ENCODE measurements at places on chromosomes 5 and 9.
A peak's percentile ranks its signal among the peaks of the same experiment; 100 is the strongest.

DNA sequence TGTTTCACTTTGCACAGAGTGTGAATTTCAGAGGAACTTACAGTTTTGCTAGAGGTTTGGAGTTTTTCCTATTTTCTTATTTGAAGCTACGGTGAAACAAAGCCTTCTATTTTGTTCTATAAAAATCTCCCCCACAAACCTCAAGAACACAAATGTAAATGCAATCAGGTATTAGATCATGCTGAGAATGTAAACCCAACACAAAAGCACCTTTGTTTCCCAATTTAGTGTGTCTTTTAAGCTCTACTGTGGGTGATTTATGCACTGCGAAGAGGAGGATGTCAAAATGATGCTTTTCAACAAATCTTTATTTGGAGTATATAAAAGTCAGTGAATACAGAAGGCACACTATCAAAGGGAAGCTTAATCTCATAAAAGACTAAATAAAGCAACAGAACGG lies 4.3 kb upstream of the DRD1 start:
- no peak for DNase-seq

- no peak for DNase-seq
Measured at GRCh38 chr9:135879237-135879601, 28.1 kb downstream of the CAMSAP1 start.

DNA sequence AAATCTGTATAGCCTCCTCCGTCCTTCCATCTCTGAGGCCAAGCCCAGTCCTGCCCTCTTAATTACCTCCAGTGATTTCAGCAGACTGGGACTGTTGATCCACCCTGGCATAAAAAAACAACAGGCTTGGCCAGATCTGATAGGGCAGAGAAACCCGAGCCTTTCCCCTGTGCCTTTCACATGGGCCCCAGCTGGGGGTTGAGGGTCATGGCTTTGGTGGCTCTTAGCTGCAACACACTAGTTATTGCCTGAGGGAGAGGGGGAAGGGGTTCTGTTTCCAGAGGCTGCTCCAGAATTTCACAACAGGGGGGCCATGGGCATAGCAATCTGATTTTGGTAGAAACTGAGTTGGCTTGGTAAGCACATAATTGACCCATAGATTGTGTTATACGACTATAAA lies 21.2 kb upstream of the PANK3 start:
- no peak for DNase-seq

- DNase-seq: no peak
Measured at GRCh38 chr9:123049589-123050222, 16.2 kb downstream of the GPR21 start.

GRCh38 chr5:142605611-142606010 lies 80.3 kb downstream of the FGF1 start:
- DNase-seq: no peak

DNA sequence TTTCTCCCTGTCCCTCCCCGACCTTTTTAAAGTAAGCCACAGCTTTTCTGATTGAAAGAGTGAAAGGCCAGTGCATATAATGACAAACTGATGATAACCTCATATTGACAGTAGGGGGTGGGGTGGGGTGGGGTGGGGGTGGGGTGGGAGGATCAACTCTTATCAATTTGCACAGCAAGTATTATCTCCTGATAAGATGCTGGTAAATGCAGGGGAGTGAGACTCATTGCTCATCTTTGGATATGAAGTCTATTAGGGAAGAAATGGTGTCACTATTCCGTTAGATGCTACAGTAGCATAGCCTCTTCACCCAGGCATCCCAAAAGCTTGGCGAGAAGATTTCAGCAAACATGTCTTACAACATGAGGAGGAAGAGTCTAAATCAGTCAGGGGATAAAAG lies 38.9 kb upstream of the HMGCS1 start:
- DNase-seq: no peak

DNA sequence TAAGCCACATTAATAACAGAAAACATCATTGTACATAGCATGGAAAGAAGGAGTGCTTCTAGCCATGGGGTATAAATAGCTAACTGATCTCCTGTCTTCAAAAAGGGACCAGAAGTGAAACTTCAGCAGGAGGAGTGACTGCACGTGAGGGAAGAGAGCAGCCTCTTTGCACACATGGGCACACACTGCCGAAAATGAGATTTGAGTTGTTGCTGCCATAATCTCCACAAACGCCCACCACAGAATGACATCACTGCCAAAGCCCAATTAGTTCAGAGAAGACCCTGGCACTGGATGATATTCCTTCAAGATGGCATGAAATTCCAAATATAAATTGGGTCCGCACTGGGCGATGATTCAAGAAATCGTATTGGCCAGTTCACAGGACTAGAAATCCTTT lies 238.9 kb upstream of the NR4A3 start:
- peak; percentile 18 for DNase-seq

DNA sequence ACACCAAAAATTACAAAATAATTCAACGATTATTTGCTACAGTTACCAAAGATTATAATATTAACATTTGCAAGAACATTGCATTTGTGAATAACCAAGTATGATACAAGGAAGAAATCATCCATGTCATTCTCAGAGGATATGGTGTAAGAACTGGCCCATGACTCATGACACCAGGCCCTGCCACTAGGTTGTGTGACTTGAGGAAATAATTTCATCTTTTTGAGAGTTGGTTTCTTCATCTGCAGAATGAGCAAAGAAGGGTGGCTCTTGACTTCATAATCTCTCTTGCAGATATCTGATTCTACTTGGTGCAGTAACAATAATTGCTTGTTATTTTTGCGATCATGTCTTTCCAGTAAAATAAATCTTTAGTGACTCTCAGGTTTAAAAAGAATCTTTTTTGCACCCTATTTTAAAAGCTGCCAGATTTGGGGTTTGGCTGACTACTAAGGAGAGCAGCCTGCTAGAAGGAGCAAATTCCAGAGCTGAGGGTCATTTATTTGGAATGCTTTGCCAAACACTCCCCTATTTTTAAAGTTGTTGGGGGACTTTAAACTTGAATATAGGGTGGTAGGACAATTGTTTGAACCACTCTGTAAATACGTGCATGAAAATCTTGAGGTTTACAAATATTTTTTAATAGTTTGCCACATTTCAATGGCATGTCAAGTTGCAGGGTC lies 23.5 kb downstream of the ITGA1 start:
- DNase-seq: no peak

DNA sequence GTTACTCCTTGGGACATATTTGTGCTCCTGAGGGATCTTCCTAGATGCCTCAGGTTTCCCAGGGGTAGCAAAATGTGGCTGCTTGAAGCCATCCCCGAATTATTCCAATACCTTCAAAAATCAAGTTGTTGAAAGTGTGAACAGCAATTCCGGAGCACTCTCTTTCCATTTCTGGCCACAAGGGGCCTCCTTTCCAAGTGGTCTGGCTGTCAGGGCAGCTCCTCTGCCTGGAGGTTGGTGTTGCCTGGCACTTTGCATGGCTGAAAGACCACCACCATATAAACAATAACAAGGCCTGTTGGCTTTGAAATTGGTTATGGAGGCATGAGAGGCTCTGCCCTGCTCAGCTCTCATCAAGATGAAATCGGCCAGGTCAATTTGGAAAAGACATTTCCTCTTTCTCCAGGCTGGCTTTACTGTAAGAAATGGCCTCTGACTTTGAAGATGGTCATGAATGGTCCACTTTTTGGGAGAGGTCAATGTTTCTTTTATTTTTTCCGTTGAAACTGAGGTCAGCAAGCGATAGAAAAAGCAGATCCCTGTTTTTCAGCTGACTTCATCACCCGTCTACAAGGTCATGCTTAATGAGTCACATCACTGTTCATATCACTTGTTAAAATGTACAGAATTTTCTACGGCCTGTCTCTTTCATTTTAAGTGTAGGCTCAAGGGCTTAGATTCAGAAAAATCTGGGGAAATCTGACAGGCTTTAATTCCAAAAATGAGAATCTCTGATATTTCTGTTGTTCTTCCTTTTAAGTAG lies 481.1 kb upstream of the ZNF608 start:
- DNase-seq: peak; percentile 44

DNA sequence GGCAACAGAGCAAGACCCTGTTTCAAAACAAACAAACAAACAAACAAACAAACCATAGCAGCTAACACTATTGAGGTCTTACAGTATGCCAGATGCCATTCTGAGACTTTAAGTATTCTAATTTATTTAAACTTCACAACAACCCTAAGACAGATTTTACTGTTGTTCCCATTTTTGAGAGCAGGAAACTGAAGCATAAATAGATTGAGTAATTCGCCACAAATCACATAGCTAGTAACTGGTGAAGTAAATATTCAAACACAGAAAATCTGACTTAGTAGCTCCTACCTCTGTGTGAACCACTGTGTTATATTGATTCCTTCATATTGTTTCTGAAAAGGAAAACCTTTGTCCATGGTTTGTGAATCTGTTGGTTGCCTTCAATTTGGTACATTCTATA lies 98.4 kb downstream of the UNC13B start:
- no peak for DNase-seq

DNA sequence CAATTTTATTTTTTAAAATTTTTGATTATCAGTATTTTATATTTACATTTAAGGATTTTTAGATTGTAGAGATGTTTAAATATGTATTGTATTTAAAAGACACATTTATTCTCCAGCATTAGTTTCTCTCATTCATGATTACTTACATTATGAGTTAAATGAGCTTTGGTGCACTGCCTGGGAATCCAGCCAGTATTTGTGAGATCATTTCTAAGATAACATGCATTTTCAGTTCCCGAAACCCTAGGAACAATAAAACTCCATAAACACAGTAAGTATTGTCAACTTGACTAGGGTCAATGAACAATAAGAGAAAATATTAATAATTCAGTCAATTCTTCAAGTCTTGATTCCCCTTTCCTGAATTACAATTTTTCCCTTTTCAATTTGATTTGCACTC lies 403.3 kb downstream of the PLK2 start:
- DNase-seq: no peak

DNA sequence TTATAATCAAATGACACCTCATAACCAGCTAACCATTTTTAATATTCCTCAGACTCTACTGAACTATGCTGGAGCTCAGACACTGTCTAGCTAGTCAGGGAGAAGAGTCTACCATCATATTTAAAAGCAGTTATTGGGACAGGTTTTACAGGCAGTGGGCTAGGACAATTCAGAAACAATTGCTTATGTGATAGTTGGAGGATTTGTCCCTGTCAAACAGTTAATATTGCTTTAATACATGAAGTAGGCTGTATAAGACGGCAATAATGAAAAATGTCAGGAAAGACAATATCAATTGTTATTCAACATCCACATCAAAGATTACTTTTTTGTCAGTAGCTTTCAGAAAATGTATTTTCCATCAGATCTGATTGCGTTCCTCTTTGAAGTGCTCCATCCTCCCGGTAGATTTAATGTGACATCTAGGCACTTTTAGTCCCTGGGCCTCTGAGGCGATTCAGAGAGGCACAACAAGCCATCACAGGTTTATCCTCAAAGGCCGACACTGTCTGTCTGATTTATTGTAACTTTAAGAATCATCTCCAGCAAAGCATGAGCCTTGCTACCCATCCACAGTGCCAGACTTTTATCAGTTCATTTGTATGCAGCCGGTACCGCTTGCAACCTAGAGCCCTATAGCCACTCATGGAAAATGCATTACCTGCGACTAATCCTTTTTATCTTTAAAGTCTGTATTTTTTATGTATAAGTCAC lies 152.2 kb downstream of the PSAT1 start:
- no peak for DNase-seq

DNA sequence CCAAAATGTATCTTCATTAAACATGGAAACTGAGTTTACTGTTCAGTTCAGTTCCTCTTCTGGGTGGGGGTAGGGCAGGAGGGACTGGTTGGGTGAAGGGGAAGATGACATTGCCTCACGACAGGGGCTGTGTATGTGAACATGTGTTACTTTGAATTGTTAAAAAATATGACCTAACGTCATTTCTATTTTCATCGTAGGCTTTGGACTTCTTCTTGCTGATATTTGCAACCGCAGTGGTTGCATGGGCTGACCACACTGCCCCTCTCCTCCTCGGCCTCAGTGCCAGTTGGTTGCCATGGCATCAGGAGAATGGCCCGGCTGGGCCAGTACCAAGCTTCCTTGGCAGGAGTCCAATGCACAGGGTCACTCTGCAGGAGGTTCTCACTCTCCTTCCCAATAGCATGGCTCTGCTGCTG lies 41.5 kb downstream of the HACD4 start:
- no peak for DNase-seq

DNA sequence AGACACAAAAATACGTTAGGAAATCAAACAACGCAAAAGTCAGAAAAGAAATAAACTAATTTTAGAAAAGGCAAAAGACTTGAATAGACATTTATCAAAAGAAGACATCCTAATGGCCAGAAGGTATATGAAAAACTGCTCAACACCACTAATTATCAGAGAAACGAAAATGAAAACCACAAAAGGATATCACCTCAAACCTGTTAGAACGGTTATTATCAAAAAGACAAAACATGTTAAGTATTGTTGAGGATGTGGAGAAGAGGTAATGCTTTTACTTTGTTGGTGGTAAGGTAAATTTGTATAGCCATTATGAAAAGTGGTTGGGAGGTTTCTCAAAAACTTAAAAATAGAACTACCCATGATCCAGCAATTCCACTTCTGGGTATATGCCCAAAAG lies 230.0 kb upstream of the RGMB start:
- DNase-seq: no peak

DNA sequence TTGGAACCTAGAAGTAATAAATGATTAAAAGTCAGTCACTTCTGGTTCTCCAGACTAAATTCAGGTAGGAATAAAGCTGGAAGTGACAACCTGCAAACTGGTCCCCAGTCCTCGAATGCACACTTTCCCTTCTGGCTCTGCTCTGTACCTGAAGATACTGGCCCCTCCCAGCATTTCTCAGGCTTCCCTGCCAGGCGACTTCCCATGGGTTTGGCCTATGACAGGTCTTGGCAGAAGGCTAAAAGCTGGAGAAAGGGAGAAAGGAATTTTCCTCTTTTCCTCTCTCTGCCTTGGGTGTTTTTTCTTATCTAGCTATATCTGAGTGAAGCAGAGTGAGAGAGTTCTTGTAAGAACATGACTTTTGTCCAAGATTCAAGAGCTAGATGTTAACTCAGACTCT lies 1005.7 kb downstream of the DTWD2 start:
- DNase-seq: no peak

DNA sequence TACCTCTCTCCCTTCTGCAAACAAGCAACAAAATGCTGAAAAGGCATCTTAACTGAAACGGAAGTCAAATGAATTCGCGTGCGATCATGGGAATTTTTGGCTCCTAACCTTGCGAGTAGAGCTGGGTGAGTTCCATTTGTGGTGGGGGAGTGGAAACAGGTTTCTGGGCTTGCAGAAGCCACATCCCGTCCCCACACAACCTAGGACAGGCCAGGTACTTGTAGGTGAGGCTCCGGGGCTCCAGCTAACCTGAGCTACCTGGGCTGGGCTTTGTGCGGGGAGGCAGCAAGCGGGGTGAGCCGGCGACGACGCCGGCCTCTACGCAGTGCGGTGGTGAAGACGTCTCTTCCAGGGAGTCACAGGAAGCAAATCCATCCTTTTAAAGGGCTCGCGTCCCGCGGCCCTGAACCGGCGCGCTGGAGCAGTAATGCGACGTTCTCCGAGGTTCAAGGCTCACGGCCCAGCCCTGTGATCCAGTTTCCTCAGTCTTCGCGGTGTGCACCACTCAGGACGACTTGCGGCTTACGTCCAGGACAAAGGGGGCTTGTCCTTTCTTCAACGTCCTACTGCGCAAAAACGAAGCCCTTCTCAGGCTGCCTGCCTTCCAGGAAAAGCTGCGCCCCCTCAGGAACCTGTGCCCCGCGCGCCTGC lies 567 bp upstream of the SPIN1 start:
- DNase-seq: no peak

GRCh38 chr9:27659001-27659400 lies 85.7 kb upstream of the C9orf72 start:
- no peak for DNase-seq

Measured in OCI-LY7 (cell line).